ENCODE measurements at places on chromosomes 12 and 14. TPM values are rescaled to one million over a fixed set of nuclear protein-coding genes. Genes with fewer than 3 reads are reported as not detected.

DNA sequence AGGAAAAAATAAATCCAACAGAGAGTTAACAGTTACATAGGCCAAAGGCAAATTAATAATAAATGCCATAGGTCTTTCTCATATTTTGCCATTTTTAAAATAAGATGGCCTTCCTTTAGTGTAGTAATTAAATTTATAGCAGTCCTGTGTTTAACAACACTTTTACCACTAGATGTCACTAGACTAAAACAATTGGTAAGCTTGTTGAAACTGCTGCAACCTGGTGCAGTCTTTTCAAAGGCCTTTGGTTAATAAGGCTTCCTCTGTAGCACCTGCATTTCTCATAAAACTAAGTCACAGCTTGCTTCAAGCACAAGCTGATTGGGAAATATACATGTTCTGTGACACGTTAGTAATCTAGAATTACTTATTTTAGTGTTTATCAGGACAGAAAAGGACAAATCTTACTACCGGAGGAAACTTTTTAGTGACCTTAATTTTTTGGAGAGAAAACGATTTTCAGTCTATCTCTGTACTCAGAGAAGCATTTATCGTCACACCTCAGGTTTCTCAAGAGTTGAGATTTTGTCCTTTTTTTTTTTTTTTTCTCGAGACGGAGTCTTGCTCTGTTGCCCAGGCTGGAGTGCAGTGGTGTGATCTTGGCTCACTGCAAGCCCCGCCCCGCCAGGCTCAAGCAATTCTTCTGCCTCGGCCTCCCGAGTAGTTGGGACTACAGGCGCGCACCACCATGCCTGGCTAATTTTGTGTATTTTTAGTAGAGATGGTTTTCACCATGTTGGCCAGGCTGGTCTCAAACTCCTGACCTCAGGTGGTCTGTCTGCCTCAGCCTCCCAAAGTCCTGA is 20.0 kb downstream of the BORCS5 start:
- DNase-seq: peak; percentile 72

- DNase-seq: no peak
Observed at GRCh38 chr12:66679461-66680084, 697 bp upstream of the GRIP1 start.

GRCh38 chr12:29131539-29131938 is 17.5 kb upstream of the FAR2 start:
- peak; percentile 35 for DNase-seq

DLGAP5 gene
- total RNA-seq: 109 TPM

- DNase-seq: no peak
Observed at GRCh38 chr14:82778601-82779000, 1244.9 kb upstream of the SEL1L start.

DNA sequence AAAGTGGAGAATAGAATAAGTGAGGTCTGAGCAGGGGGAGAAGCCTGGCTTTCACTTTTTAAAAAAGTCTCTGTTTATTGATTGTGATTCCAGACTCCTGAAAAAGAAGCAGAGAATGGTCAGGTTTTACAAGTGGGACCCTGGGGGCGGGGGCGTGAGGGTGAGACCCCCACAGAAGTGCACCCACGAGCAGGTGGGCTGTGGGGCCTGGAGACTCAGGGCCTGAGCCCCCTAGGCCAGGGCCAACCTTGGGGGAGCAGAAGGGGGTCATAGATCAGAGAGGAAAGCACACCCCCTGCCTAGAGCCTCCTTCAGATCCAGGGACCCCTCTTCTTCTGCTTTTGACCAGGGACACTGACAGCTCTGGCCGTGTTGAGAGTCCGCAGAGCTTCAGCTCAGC is 180.3 kb downstream of the ADGRD1 start:
- no peak for DNase-seq

PDE3A gene
- total RNA-seq: under 0.01 TPM

FAIM2 gene
- 0.98 TPM for total RNA-seq

GRCh38 chr14:29278301-29279263 is 512.0 kb downstream of the FOXG1 start:
- DNase-seq: no peak

- no peak for DNase-seq
Observed at GRCh38 chr12:26080911-26081310, 43.9 kb downstream of the BHLHE41 start.

- no peak for DNase-seq
Observed at GRCh38 chr14:61492474-61492873, 171.1 kb downstream of the PRKCH start.

NRL gene
- 1.5 TPM for total RNA-seq

RHEBL1 gene
- 13.2 TPM for total RNA-seq

GRCh38 chr14:74491956-74492775 is 939 bp downstream of the NPC2 start:
- DNase-seq: peak; percentile 67

DNA sequence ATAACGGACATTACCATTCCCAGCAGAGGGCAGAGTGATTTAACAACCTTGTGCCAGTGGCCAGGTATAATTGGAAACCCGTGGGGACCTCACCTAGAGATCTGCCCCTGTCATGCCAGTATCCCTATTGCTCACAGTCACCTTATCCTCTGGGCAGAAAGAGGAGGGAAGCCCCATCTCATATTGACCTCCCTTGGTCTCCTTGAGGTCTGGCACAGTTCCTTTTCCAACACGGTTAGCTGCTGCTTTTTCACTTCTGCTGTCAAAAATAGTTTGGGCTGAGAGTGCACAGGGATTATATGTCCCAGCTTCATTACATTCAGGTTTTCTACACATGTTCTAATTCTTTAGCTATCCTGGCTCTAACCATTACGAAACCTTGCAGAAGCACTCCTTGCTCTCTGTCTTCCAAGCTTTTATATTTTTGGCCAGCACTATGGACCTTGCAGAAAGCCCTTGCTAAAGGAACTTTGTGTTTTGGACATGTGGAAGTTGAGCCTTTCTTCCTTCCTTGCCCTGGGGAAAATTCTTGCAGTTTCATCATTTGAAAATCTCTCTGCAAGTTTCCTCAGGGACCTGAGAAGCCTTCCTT is 111.7 kb upstream of the MIS18BP1 start:
- DNase-seq: no peak
